ENCODE measurements at places on chromosomes 11 and 22.

GRCh38 chr11:43298397-43298796 lies 13.4 kb upstream of the API5 start:
- DNase-seq: no peak

- DNase-seq: peak; percentile 38
Measured at GRCh38 chr11:40306938-40307548, 1152.4 kb downstream of the LRRC4C start.

- no peak for DNase-seq
Measured at GRCh38 chr11:67026941-67027340, 4.0 kb downstream of the SYT12 start.

- DNase-seq: no peak
Measured at GRCh38 chr22:44243761-44244160, 63.0 kb downstream of the PARVG start.

DNA sequence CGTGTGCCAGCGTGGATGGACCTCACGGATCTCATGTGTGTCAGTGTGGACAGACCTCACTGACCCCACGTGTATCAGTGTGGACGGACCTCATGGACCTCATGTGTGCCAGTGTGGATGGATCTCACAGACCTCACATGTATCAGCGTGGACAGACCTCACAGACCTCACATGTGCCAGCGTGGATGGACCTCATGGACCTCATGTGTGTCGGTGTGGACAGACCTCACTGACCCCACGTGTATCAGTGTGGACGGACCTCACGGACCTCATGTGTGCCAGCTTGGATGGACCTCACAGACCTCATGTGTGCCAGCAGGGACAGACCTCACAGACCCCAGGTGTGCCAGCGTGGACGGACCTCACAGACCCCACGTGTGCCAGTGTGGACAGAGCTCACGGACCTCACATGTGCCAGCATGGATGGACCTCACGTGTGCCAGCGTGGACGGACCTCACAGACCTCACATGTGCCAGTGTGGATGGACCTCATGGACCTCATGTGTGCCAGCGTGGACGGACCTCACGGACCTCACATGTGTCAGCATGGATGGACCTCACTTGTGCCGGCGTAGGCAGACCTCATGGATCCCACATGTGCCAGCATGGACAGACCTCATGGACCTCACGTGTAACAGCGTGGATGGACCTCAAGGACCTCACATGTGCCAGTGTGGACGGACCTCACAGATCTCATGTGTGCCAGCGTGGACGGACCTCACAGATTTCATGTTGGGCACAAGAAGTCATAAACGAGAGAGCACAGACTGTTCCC lies 18.2 kb downstream of the TTLL8 start:
- no peak for DNase-seq

DNA sequence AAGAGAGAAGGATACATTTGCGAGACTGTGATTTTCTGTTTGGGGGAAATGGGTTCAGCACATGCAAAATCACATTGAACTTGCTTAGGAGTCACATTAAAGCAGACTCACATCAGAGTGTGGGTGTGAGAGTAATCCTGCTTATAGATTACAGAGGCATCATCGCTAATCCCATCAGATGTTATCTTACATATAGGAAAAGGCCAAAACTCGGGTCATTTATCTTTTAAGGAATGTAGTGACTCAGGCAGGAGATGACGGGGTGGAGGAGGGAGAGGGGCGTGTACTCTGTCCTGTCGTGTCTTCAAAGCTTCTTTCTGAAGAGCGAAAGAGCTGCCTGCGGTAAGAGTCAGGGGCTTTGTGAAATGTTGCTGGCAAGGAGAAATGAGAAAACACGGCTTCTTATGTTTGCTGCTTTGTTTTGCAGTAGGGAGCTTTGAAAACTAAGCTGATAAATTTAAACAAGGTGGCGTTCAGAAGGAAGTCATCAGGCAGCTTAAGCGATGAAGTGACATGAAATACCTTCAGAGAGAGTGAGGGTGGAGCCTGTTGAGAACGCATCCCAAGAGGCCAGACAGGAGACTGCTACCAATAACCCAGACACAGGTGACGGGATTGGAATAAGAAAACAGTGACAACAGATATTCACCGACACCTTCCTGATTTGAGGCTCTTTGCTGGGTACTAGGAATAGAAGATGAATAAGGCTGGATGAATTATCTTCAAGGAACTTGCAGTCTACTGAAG lies 2.2 kb upstream of the C11orf16 start:
- peak; percentile 53 for DNase-seq

DNA sequence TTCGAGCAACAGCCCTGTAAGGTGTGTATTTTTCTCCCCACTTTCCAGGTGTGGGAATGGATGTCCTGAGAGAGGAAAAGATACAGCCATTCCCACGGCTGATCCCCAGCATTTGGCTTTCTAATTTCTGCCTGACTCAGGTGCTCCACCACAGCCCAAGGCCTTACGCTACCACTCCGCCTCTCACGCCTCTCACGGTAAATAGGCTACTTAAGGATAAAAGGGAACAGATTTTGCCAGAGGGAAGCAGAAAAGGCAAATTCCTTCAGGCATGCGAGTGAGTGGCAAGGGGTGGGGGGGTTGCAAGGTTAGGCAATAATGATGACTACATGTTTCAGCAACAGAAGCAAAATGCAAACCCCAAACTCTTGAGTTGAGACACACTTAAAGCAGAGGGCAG lies 9.2 kb downstream of the PVALB start:
- no peak for DNase-seq

Data from H54 (cell line).